ENCODE measurements at places on chromosomes 4 and X.

DNA sequence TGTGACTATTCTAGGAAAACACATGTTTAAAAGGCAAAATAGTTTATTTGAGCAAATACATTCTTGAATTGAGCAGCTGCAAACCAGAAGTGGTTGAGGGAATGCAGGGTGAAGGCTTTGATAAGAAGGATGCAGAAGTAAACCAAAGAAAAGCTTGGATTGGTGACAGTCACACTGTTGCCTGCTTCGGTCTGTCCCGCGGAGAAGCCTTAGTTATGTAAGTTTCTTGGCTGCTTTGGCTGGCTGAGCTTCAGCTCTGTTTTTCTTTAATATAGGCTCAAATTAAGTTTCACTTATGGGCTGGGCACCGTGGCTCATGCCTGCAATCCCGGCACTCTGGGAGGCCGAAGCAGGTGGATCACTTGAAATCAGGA lies 67.6 kb downstream of the FAM53A start:
- no peak for DNase-seq

- DNase-seq = no peak
Observed at GRCh38 chr4:136725286-136726081, 806.8 kb downstream of the PCDH18 start.

GRCh38 chr4:123362103-123362502 lies 34.5 kb upstream of the SPRY1 start:
- no peak for DNase-seq

DNA sequence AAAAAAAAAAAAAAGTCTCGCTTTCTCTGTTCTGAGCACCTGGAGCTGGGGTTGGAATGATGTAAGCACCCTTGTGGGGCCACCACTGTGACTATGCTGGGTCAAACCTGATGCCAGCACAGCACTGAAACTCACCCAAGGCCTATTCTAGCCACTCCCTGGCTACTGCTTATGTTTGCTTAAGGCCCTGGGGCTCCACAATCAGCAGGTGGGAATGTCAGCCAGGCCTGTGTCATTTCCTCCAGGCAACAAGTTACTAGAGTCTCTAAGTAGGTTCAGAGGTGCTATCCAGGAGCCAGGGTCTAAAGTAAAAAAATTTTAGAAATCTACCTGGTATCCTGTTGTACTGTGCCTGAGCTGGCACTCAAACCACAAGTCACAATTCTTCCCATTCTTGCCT lies 1306.8 kb downstream of the STIM2 start:
- DNase-seq = no peak

GRCh38 chr4:110617646-110618580 lies 5.0 kb downstream of the PITX2 start:
- DNase-seq = no peak

DNA sequence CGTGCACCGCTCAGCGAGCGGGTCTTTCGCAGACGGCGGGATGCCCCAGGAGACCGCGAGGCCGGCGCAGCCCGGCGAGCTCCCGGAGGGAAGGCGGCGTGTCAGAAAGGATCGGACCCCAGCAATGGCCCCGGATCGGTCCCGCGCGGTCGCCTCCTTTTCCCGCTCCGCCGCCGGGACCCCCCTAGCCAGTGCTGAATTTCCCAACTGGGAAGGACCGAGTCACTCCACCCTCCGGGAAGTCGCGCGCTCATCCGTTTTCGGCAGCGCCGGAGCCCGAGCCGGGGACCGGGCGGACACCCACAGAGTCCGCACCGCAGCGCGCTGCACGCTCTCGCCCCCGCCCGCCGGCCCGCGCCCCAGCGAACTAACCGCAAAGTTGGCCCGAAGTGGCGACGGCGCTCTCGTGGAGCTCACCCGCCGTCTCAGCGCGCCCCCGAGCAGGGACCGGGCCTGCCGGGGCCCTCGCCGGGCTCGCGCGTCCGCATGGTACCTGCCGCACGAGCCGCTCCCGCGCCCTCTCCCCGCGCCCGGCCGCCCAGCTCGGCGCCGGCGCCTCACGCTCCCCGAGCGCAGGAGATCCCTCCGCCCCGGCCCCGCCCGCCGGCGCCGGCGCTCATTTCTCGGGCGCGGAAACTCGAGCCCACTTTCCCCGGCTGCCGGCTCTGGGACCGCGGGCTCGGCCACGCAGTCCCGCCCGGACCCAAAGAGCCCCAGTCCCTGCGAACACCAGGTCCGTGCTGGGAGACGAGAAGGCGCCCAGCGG lies at the start of gene FAT1:
TSS of gene FAT1 (minus strand) at position 565 of the 766 bp plus-strand sequence. CDS start 14,029 bp downstream, outside the sequence.
- peak; percentile 69 for DNase-seq

DNA sequence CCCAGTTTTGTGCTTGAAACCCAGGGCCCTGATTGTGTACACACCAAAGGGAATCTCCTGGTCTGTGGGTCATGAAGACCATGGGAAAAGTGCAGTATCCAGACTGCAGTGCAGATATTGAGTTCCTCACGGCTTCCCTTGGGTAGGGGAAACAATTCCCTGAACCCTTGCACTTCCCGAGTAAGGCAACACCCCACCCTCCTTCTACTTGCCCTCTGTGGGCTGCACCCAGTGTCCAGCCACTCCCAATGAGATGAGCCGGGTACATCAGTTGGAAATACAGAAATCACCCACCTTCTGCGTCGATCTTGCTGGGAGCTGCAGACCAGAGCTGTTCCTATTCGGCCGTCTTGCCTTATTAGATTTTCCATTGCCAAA lies 134.2 kb downstream of the FNIP2 start:
- DNase-seq = no peak

DNA sequence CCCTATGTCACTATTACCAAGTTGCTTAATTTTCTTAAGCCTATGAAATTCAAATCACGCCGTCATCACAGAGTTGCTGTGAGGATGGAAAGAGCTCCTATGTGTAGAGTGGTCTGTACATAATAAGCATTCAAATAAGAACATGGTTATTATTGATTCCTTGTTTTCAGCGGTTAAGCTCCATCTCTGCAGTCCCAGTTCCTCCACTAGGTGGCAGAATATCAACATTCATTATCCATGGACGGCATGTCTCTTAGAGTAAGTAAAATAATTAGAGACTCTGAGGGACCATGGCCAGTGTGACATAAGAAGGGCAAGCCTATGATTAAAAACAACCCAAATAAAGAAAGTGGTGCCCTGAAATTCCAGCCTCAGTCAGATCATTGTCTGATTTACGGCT lies 132.5 kb upstream of the NHS start:
- peak; percentile 27 for DNase-seq

DNA sequence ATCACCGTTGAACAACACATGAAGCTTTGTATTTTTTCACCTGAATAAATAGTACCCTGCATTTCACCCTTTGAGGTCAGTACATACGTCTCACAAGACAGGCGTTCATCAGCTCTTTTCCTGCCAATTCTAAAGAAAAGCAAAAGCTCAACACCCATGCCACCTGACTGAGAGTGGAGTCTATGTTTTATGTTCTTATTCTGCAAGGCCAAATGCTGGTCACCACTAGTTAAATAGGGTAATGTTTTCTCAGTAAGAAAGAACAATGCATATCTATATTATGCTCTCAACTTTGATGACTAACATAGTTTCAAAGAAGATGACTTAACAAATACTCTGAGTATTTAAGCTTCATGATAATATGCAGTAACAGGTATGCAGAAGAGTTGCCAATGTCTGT lies 336.3 kb upstream of the BMP3 start:
- DNase-seq = no peak

- DNase-seq = no peak
Observed at GRCh38 chr4:150572704-150573504, 9.0 kb upstream of the MAB21L2 start.

DNA sequence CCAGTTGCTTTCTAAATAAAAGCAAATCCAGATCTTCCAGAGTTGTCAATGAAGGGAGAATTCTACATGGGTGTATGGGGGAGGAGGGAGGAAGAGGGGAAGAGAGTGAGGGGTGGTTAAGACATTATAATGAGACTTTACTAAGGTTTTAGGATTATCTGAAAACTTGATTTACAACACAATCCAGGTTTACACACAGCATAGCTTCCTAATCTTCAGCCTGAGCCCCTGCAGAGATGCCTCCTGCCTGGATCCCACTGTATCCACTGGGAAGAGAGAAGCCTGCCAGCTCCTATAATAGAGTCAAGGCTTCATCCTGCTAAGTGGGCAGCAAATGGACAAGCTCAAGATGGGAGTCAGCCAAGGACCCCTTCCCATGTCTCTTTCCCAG lies 85.6 kb upstream of the KIT start:
- no peak for DNase-seq

DNA sequence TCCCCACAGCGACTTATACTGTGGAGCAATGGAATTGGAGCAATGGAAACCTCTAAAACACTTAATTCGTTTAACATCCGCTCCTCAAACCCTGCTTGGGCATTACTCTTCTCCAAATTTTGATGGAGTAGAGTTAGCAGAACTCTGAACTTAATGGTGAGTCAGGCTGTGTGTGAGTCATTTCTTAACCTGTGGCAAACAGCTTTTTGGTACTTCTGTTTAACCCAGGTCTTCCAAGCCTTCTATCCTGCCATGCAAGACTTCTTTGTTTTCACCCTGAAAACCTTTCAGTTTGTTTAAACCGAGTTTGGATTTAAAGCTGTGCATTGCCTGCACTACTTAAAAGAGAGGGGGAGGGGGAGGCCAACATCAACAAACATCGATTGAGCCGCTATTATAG lies 3.6 kb upstream of the AMOT start:
- DNase-seq = no peak

DNA sequence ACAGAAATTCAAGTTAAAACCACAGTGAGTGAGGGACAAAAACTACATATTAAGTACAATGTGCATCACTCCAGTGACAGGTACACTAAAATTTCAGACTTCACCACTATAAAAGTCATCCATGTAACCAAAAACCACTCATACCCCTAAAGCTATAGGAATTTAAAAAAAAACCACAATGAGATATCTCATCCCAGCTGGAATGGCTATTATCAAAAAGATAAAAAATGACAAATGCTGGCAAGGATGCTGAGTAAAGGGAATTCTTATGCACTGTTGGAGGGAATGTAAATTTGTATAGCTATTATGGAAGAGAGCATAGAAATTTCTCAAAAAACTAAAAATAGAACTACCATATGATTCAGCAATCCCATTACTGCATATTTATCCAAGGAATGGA lies 171.1 kb downstream of the HHIP start:
- DNase-seq = no peak

DNA sequence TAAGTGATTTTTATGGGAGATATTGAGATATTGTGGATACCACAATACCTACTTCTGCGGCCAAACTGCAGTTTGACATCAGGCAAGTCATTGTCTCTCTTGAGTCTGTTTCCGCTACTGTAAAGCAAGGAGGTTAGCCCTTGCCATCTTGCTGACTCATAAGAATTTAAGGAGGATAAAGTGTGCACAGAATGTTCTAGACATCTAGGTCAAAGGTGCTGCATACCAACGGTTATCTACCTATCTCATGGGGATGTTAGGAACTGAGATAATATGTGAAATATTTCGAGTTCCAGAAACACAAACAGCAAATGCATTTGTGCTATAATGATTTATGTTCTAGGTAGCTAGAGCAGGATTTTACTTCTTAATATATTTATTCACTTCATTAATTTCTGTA lies 211.5 kb upstream of the NR3C2 start:
- DNase-seq = no peak
